Spinal cord (tissue), 10 donors: ENCODE measurements at places on chromosomes 16 and 17.
A peak's percentile ranks its signal among the peaks of the same experiment; 100 is the strongest.

DNA sequence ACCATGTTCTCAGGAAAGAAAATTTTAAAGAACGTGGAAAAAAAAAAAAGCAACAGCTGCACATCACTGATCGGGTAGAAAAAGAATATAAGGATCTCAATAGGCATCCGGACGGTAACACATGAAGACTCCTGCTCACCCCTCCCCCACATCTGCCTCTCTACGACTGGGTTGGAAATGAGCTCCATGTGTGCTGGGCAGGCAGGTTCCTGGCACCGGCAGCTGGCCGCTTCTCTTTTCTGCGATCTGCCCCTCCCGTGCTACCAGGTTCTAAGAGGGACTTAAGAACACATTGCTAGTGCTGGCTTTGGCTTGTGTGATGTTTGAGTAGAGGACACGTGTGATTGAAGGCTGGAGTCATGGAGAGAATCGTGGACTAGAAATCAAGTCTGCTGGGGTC, 115.5 kb downstream of the AATF start:
- no peak for DNase-seq

GRCh38 chr17:4500191-4500571, 1.5 kb downstream of the SPNS2 start:
- peak; percentile 51 for DNase-seq

DNA sequence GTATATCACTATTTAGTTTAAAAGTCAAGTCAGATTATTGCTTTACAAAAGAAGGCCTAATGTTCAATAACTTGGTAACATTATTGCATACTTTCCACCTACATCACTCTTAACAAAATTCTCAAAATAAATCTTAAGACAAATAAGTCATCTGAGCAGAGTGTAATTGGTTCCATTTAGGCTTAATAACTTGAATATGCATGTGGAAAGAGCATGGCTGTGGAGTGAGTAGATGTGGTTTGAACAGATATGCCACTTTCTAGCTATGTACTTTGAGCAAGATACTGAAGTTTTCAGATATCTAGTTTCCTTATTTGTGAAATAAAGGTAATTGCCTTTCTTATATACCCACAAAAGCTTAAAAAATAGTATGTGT, 6.7 kb upstream of the EVI2A start:
- DNase-seq = no peak

DNA sequence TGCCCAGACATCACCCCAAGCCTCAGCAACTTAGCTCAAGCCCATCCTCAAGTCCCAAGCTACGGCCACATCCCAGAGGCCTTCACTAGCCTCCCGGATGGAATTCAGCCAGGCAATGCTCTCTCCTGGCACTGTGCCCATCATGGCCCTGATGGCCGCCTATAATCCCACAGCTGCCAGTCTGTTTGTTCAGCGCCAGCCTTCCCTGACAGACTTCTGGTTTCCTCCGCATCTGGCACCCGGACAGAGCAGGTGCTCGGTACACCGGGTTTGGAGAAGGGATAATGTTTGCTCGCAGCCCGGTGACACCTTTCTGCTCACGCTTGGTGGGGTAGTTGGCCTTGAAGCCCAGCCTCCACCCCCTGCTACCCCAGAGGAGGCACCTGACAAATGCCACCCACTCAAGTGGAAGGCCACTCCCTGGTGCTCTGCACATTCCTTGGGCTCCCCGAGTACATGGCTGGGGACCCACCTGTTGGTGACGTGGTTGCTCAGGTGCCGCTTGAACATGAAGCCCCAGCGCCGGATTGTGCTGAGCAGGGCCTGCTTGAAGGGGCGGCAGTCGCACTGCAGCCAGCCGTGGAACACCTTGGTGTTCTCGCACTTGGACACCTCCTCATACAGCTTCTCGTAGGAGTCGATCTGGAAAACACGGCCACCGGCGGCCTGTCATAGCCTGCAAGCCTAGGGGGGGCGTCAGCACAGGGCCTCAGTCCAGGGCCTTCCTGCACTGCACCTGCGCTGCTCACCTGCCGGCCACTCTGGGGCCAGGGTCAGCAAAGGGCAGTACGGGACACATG, 47.1 kb downstream of the DNAH17 start:
- peak; percentile 20 for DNase-seq

GRCh38 chr17:61002316-61002736, 324.7 kb downstream of the BCAS3 start:
- no peak for DNase-seq

DNA sequence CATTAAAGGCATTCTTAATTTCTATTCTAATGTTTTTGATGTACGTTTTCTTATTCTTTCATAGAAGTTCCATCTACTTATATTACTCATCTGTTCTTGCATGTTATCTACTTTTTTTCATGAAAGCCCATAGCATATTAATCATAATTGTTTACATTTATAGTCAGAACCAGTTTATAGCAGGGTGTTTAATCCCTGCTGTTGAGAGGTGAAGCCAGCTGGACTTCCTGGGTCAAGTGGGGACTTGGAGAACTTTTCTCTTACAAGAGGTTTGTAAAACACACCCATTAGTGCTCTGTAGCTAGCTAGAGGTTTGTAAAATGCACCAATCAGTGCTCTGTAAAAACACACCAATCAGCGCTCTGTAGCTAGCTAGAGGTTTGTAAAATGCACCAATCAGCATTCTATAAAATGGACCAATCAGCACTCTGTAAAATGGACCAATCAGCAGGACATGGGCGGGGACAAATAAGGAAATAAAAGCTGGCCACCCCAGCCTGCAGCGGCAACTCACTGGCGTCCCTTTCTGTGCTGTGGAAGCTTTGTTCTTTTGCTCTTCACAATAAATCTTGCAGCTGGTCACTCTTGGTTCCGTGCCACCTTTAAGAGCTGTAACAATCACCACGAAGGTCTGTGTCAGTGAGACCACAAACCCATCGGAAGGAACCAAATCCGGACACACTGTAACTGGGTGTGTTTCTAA, 120.6 kb downstream of the TANC2 start:
- no peak for DNase-seq

GRCh38 chr17:17535957-17536356, 39.8 kb upstream of the RASD1 start:
- DNase-seq = peak; percentile 35

DNA sequence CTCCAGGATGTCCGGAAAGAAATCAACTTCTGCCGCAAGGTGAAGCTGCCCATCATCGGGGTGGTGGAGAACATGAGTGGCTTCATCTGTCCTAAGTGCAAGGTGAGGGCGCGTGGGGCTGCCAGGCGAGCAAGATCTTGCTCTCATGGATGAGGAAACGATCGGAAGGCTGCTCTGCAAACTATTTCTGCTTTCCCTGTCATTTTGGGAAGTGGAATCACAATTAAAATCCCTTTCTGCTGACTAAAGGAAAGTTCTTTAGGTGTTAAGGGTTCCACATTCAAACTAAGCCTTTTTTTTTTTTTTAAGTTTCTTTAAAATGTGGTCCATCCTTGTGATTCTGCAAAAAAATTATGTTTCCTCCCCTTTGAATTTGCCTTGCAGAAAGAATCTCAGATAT, 17.7 kb downstream of the NUBP1 start:
- DNase-seq = no peak

DNA sequence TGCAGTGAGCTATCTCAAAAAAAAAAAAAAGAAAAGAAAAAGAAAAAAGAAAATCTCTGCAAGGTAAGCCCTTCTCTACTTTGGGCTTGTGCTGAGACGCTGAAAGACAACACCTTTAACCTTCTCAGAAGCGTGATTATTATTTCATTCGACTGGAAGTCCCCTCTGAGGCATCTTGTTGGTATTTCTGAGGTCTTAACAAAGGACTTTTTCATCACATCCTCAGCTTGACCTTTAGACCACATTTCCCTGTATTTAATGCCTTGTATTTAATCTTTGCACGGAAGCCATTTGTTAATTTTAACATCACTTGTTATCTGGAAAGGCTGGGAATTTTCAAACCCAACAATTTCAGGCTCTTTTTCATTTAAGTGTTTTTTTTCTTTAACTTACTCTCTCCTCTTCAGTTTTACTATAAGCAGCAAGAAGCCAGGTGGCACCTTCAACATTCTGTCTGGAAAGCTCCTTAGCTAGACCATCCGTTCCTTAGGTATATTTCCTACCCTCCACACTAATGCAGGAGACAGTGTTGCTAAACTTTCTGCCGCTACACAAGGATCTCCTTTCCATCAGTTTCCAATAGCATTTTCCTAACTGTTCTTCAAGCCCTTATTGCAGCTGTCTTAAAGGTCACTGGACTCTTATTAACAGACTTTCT, 10.3 kb downstream of the KCTD13 start:
- DNase-seq = no peak

- DNase-seq = no peak
Observed at GRCh38 chr16:53998024-53998810, 288.4 kb downstream of the IRX3 start.

GRCh38 chr16:67177743-67178699, 5.7 kb downstream of the MATCAP1 start:
- DNase-seq = no peak

DNA sequence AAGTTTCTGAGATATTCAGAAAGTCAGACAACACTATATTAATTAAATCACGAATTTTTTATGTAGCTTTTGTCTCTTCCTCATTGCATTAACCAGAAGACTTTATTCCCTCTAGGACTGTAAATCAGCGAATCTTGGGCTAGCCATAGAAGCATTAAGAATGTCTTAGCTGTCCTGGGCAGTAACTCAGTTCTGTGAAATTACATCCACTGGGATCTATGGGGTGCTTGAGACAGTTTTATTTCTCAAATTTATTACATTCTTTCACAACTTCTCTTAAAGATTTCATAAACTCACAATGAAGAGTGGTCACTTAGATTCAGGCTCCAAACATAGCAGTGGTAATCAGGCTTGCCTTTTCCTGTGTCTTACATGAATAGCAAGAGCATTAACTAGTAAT, 1153.4 kb downstream of the CDH8 start:
- peak; percentile 33 for DNase-seq

DNA sequence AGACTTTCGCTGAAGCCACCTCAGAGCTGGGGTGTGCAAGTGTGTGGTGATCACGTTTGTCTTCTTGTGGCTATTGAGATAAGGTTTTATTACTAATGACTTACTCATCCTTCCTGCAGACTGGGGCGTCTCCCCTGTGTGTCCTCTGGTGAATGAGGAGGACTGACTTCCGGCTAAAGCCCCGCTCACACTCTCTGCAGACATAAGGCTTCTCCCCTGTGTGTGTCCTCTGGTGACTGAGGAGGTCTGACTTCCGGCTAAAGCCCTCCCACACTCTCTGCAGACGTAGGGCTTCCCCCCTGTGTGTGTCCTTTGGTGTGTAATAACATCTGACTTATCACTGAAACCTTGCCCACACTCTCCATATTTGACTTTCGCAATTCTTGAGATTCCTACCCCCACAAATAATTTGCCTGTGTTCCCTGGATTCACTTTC, 19.4 kb downstream of the PRDM7 start:
- DNase-seq = no peak

DNA sequence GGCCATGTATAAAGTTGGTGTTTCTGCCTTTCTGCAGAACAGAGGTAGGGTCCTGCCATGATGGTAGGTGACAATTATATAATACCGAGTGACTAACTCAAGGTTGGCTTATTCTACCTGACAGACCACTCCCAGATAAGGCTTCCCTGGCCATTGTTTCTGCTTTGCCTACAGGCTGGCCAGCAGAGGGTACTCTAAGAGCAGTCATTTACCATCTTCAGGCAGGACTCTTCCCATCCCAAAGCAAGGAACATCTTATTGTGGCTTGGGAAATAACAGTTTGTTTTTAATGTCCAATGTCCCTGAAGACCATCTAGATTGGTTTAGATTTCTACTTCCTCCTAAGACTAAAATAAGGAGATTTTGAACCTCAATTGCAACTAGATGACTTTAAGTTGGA, 74.1 kb downstream of the SNX11 start:
- DNase-seq = peak; percentile 90

- DNase-seq = no peak
Observed at GRCh38 chr17:6637458-6637840, 3.1 kb downstream of the KIAA0753 start.

GRCh38 chr17:33492731-33493265, 199.7 kb upstream of the ASIC2 start:
- DNase-seq = no peak

- DNase-seq = peak; percentile 31
Observed at GRCh38 chr17:37174205-37174604, 201.6 kb upstream of the C17orf78 start.

DNA sequence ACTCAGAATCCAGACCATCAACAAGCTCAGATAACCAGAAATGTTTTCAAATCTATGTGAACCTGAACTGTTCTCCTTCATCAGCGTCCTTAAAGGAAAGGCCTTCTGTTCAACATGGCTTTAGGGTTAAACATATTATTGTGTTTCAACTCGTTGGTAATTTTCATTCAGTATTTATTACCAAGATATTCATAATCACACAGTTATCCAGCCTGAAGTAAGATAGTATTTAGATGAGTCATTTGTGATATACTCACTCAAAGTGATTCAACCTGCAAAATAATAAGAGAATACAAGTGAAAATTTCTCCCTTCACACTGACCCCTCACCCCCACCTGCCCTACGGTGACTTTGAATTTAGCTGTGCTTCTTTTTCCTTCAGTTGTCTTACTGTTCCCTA, 3.0 kb downstream of the CYLD start:
- DNase-seq = no peak

DNA sequence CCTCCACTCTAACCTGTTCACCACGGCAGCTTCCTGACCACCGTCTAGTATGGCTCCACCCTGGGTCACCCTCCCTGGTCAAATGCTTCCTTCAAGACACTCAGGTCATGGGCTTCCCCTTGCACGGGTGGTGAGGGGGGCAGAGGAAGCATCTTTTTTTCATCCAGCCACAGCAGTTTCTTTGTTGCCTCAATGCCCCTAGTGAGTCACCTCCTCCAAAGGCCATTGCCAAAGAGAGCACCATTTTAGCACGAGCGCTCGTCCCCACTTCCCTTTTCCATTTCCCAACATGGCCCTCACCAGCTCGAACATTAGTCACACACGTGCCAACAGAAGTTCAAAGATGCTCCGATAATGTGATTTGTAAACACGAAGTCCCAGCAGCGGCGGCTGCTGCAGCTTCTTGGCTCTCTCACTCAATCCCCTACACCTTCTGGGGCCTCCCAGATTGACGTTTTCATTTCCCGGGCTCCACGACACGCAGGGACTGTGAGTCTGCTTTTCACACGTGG, 134.6 kb downstream of the GAS7 start:
- DNase-seq = no peak

- no peak for DNase-seq
Observed at GRCh38 chr16:71573387-71574094, 3.4 kb downstream of the TAT start.

DNA sequence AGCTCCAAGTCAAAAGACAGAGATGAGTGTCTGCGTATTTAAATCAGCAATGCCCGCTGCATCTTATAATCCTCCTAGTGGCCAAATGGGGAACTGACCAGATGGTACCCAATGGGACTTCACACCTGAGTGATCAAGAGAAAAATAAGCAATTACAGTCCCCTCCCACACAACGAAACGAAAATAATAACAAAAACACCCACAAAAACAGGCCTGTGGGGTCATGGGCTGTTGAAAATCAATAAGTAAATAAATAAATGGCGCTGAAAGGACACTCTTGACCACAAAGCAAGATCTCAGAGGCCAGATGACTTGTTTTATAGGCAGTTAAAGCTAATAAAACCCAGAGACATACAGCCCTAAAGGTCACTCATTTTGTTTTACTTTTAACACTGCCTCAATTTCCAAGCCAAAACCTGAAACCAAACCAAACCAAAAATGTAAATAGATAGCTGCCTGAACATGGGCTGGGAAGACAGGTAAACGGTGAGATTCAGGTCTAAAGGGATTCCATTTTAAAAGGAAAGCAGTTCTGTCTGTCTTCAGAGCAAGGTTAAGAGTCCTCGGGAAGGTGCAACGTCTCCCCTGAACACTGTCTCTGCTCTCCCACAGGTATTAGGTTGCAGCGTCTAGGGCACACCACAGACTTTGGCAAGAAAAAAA, 1.3 kb downstream of the ZNF821 start:
- DNase-seq = peak; percentile 62

GRCh38 chr17:8856869-8857575, 10.5 kb downstream of the PIK3R6 start:
- peak; percentile 35 for DNase-seq
